Osteoblast (primary cell): ENCODE measurements at places on chromosomes 2 and 18.

DNA sequence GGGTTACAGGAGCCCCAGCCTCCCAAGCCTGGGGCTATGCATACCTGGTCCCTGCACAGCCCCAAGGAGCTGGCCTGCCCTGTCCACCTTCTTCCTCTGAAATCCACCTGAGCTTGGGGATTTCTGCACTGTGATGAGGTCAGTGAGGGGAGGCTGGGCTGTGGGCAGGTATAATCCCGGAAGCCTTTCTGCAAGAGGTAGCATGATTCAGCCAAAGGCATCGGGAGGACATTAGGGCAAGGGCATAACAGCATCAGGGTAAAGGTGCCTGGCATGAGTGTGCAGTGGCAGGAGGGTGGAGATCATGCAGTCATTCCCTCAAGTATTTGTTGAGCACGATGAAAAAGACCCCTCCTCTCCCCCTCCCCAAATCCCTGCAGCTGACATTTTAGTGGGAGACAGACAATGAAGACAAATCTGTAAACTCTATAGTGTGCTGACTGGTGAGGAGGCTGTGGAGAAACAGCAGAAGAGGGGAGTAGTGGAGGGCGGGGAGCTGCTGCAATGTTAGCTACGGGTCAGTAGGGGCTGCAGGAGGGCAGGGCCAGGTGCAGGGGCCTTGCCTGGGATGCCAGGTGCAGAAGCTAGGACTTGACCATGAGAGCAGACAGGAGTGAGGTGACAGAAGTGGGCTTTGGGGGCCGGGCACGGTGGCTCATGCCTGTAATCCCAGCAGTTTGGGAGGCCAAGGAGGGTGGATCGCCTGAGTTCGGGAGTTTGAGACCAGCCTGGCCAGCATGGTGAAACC, 18.7 kb downstream of the ZFP36L2 start:
- DNase-seq = peak; percentile 68

DNA sequence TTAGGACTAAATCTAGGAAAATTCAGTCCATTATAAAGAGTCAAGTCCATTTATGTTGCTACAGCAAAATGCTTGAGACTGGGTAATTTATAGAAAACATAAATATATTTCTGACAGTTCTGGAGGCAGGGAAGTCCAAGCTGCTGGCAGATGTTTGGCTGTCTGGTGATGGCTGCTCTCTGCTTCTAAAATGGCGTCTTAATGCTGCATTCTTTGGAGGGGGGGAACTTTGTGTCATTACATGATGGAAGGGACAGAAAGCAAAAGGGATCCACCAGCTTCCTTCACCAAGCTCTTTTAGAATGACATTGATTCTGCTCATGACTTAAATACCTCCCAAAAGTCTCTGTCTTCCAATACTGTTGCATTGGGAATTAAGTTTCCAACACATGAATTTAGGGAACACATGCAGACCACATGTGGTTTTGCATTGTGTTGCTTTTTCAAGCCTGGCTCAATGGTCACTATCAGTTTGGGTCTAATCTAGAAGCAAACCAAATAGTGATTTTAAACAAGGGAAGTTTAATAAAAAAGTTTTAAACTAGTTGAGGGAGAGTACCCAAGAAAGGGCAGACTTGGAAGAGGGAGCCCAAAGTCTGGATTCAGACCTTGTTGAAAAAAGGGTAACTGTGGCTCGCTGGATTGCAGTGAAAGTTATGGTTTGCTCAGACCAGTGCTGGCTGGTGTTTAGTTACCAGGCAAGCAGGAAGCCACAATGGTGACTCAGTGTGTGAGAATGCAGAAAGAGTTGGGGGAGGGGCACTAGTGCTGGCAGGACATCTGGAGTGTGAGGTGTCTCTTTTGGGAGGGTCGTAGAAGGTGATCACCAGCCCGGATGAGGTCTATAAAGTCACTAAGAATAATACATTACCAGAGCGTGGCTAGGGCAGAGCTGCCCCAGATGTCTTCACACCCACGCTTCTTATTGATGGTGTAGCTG, 30.8 kb downstream of the C18orf54 start:
- DNase-seq = peak; percentile 53

GRCh38 chr2:20430461-20431300, 16.2 kb upstream of the RHOB start:
- no peak for DNase-seq

DNA sequence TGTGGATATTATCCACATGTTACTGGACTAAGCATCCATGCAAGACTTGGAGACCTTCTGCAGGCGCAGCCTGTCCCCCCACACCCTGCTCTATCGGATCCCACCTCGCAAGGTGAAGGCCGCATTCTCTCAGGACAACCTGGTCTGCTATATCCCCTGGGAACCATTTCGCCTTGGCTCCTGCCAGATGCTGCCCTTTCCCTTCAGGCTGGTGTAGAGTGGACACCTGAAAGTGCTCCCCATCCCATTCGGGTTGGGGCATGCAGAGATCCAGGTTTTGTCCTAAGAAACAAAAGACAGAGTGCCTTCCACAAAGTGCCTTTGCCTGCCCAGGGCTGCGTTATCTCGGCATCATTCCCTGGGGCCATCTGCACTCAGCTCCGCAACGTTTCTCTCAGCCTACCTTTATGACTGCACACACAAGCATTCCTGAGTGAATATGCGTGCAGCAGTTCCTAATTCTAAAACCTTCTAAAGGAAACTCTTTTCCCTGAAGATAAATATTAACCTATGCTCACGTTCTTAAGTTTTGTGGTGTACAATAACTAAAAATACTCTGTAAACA, 20.5 kb downstream of the FHL2 start:
- no peak for DNase-seq

GRCh38 chr2:223832241-223832903, 5.0 kb downstream of the AP1S3 start:
- peak; percentile 61 for DNase-seq

GRCh38 chr2:234438305-234438977, 58.4 kb downstream of the ARL4C start:
- no peak for DNase-seq

- peak; percentile 90 for DNase-seq
Measured at GRCh38 chr2:128236491-128237035, 82.1 kb downstream of the HS6ST1 start.

- peak; percentile 89 for DNase-seq
Measured at GRCh38 chr2:105812180-105813044, 67.7 kb downstream of the NCK2 start.

- DNase-seq = no peak
Measured at GRCh38 chr2:2662847-2663356, 331.8 kb upstream of the MYT1L start.

- no peak for DNase-seq
Measured at GRCh38 chr2:161245261-161245553, 63.0 kb upstream of the PSMD14 start.

- peak; percentile 87 for DNase-seq
Measured at GRCh38 chr2:23940718-23941620, 706 bp downstream of the UBXN2A start.

DNA sequence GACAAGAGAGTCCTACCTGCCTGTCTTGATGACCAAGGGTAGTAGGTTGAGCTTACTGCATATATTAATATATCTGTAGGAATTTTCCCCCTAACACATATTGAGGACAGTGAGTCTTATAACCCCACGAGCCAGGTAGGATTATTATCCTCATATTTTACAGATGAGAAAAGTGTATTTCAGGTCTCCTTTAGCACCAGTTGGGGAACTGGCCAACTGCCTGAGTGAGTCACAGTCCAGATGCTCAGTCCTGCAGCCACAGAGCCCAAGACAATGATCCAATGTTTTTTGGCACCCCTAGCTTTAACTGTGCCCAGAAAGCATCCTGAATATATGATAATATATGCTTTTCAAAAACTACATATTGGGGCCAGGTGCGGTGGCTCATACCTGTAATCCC, 30.8 kb upstream of the GLS start:
- DNase-seq = peak; percentile 91

DNA sequence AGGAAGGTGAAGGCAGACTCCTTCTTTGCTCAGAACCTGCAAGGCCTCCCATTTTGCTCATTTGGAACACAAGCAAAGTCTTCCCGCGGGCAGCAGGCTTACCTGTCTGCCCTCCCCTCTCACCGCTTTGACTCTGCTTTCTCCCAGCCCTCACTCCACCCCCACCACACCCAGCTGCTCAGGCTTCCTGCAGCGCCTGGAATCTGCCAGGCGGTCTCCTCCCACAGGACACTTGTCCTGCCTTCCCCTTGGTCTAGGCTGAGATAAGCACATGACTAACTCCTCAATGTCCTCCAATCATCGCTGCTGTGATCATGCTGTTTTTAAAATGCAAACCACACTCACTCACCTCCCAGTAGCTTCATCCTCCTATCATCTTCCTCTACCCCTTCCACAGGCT, 430.0 kb downstream of the ZNF516 start:
- DNase-seq = no peak

DNA sequence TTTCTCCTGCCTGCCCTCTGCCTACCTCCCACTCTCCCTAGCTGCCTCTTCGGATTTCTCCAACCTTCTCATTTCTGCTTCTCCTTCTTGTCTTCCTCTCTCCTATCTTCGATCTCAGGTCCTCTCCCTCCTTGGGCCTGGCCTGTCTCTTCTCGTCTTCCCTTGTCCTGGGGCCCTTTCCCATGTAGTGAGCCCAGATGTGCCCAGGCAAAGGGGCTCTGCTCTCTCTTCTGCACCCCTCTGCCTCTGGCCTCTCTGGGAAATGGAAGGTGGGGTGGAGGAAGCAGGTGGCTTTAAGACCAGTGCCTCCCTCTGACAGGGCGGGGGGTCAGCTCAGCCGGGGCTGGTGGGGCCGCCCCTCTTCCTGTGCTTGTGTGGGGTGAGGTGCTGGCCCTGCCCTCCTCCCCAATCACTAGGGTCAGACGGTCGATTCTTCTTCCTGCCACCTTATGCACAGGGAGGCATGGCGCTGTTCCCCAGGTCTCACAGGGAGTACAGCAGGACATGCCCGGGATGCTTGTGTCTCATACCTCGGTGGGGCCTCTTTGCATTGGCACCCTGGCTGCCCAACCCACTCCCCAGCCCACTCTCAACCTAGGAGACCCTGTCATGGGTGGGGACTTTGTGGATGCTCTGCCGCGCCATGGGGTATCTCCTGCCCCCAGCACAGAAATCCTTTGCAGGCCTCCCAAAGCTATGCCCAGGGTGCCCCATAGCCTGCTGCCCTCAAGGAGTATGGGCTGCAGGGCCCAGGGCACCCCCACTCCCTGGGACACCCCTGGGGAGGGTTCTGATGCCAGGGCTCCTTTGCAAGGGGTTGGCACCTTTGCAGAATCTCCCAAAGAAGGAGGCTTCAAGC, 213.8 kb upstream of the HAAO start:
- DNase-seq = peak; percentile 53

DNA sequence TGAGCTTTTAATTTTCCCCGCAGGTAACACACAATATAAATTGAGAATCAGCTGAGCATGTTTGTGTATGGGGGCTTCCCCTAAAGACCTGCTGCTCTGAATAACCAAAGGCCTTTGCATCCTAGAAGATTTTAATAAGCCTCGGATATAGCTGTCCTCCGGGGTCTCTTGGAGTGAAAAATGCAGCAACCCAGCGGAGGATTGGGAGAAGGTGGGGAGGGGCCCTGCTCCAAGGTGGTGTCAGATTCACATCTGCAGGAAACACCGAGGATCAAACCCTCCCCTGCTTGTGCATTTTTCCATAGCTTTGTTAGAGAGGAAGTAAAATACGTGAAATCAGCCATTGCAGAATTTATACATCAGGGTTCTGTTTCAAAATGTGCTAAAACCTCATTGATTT, 63.0 kb upstream of the OTOF start:
- DNase-seq = no peak

- DNase-seq = no peak
Measured at GRCh38 chr2:16553226-16553625, 112.4 kb downstream of the CYRIA start.

GRCh38 chr2:237060534-237061312, 25.0 kb upstream of the COPS8 start:
- DNase-seq = peak; percentile 88

DNA sequence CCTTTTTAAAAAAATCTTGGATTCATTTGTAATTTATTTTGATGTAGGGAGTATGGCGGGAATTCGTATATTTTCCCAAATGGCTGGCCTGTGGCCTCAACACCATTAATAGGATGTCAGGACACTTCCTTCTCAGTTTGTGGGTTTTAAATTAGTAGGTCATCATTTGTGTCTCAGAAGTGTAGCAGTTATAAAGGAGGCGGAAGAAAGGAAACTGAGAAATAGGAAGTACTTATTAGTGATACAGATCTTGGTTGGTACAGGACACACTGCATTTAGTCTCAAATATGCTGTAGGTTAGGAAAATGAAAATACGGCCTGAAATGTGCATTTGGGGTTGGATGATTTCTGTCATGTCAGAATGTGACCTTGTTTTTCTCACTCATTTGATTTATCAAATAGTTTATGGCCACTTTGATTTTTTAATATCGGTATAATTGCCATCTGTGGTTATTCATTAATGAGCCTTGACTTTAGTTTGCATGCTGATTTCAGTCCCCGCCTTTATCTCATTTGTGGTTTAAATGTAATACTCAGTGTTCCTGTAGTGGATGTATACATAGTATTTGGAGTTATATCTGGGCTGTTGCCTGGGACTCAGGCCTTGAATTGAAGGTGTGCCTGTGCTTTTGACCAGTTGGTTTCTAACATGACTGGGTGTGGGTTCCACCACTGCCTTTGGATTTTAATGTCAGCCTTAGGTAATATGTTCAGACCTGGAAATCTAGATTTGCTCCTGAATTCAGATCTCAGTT, 31.4 kb downstream of the ZCCHC2 start:
- no peak for DNase-seq

- peak; percentile 74 for DNase-seq
Measured at GRCh38 chr2:233919938-233920337, 2.8 kb downstream of the TRPM8 start.

DNA sequence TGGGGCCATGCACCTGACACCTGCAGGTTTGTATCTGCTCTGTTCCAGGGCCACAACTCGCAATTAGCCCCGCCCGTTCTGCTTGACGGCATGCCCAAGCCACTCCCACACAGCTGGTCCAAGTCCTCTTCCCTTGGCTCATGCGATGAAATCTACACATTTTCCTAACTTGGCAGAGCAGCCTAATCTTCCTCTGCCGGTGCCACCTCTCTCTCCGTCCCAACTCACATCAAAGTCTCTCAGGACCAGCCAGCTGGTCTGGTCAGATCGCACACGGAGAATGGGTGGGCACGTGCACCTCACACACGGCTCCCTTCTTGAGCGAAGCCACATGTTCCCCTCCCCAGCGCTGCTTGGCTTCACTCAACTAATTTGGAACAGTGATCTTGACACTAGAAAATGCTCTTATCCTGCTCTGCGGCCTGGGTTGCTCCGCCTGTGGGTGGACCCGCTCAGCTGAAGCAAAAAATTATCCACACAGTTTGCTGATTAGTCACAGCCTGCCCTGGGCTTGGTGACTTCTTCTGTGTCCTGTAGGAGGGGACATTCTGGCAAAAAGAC, 176.7 kb downstream of the NRP2 start:
- no peak for DNase-seq
